ENCODE measurements at places on chromosomes 2 and 18. TPM values are rescaled to one million over a fixed set of nuclear protein-coding genes. Genes with fewer than 3 reads are reported as not detected.

Gene GCKR
- total RNA-seq: not detected

Gene ASIC4
- total RNA-seq: 0.13 TPM

Gene MAL
- total RNA-seq: not detected

Gene TWIST2
- 6.3 TPM for total RNA-seq

Gene TUBA3E
- not detected for total RNA-seq

All from osteocyte (in vitro differentiated cells).